ENCODE measurements at places on chromosomes 11 and 22. TPM values are rescaled to one million over a fixed set of nuclear protein-coding genes. Genes with fewer than 3 reads are reported as not detected.

The DNAJB7 gene
- not detected for total RNA-seq

The RCOR2 gene
- 3.3 TPM for total RNA-seq

The PCNX3 gene
- total RNA-seq, result 21.8 TPM

The MMP10 gene
- 3.6 TPM for total RNA-seq

The MYO7A gene
- 0.45 TPM for total RNA-seq

The ZBTB16 gene
- total RNA-seq, result 0.41 TPM

The FOLR1 gene
- total RNA-seq, result 0.18 TPM

The OR52E6 gene
- total RNA-seq, result not detected

The PVALB gene
- not detected for total RNA-seq

The LGALS12 gene
- not detected for total RNA-seq

The CFAP300 gene
- 12.7 TPM for total RNA-seq

The ZP1 gene
- not detected for total RNA-seq

The MS4A2 gene
- 0.16 TPM for total RNA-seq

The CHRM4 gene
- not detected for total RNA-seq

The C11orf16 gene
- total RNA-seq, result not detected

The PKDREJ gene
- total RNA-seq, result 0.09 TPM

The PELI3 gene
- 9.0 TPM for total RNA-seq

The NOX4 gene
- 2.5 TPM for total RNA-seq

All from fibroblast of the aortic adventitia (primary cell).